ENCODE measurements at places on chromosomes 1 and 21.

DNA sequence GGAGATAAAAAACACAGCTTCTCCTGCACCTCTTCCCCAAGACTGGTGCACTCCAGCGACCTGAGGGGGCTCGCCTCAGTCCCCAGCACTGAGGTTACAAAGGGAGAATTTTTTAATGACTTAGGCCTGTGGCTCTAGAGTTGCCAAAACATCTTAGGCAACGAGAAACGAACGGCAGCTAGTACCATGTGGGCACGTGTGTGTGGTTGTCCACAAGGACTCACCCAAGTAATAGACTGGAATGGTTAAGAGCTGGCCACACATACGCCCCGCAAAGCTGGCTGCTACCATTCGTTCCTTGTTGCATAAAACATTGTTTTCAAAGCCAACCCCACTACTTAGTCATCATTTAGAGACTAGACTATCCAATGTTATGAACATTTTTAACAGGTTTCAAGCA is 26.9 kb downstream of the RIPK4 start:
- DNase-seq, result no peak

DNA sequence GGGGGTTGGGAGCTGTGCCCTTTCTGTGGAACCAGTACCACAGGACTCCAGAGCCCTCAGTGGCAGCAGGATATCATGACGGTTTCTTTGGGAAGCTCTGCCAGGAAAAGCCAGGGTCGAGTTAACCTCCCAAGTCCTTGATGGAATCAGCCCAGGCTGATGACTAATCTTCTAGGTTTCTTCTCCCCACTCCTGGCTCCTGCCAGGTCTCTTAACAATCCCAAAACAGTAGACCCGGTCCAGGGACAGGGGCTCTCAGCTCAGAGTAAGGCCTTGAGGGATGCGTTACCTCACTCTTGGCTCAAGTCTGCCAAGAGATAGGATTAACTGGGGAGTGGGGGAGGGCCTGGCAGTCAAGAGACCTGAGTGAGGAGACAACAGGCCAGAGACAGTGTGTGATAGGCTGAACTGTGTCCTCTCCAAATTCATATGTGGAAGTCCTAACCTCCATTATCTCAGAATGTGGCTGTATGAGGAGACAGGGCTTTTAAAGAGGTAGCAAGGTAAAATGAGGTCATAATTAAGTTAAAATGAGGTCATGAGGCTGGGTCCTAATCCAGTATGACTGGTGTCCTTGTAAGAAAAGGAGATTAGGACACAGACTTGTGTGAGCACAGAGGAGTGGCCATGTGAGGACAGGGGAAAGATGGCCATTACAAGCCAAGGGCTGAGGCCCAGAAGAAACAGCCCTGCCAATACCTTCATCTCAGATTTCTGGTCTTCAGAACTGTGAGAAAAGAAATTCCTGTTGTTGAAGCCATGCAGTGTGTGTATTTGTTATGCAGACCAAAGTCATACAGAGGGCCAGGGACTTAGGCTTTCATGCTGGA is 95.0 kb downstream of the BEND5 start:
- no peak for DNase-seq

DNA sequence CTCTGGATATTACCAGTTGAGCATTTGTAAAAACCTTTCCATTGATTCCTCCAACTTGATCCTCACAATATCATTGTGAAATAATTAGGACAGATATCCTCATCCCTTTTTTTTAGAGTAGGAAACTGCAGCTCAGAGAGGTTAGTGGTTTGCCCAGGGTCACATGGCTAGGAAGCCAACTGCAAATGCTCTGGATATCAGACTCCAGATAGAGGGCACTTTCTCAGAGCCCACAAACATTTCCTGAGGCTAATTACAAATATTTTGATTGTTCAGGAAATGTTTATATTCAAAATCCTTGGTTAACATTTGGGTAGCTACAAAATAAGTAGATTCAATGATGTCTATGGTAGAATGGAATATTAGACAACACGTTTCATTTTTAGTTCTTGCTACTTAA is 154.8 kb upstream of the DPYD start:
- no peak for DNase-seq

- DNase-seq, result peak; percentile 53
Measured at GRCh38 chr1:111989531-111990025, at the start of gene KCND3. TSS of gene KCND3 (minus strand) at chr1:111989668.

GRCh38 chr1:67732750-67733151 is 47.8 kb downstream of the GADD45A start:
- DNase-seq, result peak; percentile 49

- no peak for DNase-seq
Measured at GRCh38 chr1:236553370-236553769, 29.6 kb downstream of the LGALS8 start.

GRCh38 chr1:206117151-206117948 is at the start of gene AVPR1B:
TSS of gene AVPR1B (minus strand) at chr1:206117388. CDS start at chr1:206116890, 498 bp downstream.
- peak; percentile 48 for DNase-seq

DNA sequence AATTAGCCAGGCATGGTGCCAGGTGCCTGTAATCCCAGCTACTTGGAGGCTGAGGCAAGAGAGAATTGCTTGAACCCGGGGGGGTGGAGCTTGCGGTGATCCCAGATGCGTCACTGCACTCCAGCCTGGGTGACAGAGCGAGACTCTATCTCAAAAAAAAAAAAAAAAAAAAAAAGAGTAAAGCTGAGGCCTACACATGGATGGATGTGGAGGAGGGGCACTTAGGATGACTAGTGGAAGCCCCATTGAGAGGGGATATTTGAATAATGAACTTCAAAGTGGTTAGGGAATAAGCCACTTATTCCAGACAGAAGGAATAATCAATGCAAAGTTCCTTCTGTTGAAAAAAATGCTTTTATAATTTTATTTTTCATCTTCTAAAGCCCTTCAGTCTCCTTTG is 51.4 kb downstream of the PTBP2 start:
- no peak for DNase-seq

- no peak for DNase-seq
Measured at GRCh38 chr21:42199868-42200463, 19.0 kb upstream of the ABCG1 start.

GRCh38 chr1:107879346-107879745 is 85.6 kb downstream of the VAV3 start:
- no peak for DNase-seq

- no peak for DNase-seq
Measured at GRCh38 chr1:1262758-1263157, 10.9 kb downstream of the UBE2J2 start.

GRCh38 chr1:99229122-99229521 is 35.2 kb upstream of the PLPPR4 start:
- no peak for DNase-seq

DNA sequence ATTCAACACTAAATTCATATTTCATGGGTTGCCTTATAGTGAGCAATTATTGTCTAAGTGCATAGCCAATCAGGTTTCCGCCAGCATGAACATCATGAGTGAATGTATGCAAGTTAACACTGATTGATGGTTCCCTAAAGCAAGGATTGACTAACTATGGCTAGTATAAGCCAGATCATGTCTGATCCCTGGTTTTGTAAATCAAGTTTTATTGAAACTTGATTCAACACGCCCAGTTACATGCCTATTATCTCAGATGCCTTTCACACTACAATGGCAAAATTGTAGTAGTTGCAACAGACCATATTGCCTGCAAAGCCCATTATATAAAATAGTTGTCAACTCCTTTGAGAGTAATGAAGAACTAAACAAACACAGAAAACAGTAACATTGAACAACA is 1127.4 kb downstream of the NCAM2 start:
- no peak for DNase-seq

DNA sequence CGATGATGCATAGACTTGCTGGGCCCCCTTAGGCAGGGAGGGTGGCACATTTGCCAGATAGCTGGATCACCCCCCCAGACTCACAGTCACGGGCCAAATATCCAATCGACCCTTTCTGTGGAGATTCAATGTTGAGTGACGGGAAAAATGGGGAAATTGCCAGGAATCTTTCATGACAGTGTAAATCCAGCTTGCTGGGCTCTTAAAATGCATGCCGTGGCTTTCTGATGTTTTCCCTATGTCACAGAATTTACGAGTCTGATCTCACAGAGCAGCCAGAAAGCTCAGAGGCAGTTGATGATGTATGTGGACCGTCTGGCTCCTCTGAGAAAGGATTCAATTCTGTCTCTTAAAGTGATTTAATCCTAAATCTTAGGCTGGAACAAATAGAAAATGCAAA is 150.1 kb upstream of the ZNF644 start:
- no peak for DNase-seq

DNA sequence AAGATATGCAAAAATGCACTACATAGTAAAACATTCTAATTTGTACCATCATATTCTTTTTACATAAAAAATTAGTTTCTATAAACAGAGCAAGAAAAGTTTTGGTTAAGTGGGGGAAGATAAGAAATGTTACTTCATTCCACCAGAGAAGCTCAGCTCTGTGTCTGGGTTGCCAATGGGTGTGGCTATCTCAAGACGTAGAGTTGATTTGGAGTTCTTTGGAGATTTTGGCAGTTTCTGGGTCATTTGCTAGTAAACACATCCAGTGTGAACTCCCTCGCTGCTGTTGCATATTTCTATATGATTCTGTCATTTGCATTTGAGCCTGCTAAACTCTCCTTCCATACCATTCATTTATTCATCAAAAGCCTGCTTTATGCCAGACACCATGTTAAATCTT is 7.2 kb downstream of the RGL1 start:
- no peak for DNase-seq

DNA sequence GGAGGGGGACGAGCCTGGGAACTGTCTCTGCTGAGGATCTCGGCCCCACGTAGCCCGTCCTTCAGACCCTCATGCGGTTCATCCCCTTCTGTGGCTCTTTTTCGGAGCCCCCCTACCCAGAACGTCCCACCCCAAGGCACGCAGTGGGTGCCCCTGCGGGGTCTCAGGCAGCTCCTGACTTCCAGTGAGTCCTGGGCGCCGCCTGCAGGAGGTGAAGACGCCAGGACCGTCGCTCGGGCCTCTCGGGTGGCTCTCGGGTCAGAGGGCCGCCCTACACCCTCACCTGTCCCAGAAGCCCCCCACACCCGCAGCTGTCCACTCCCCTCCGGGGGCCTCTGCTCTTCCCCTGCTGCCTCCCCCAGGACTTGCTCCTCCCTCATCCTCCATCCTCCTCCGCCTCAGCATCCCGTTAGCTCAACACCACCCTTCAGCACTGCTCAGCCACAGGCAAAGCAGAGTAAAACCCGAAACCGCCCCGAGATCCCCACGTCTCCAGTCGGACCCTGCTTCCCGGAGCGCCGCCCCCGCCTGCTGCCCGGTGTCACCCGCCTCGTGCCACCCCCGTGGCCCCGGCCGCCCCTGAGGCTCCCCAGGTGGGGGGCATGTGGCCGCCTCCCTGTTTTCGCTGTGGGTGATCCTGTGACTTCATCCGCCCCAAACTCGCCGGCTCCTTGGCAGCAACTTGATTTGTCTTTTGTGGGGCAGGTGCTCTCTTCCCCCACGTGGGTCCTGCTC is 13.3 kb upstream of the POFUT2 start:
- peak; percentile 22 for DNase-seq

- peak; percentile 25 for DNase-seq
Measured at GRCh38 chr1:18901952-18902522, 318 bp downstream of the ALDH4A1 start.

DNA sequence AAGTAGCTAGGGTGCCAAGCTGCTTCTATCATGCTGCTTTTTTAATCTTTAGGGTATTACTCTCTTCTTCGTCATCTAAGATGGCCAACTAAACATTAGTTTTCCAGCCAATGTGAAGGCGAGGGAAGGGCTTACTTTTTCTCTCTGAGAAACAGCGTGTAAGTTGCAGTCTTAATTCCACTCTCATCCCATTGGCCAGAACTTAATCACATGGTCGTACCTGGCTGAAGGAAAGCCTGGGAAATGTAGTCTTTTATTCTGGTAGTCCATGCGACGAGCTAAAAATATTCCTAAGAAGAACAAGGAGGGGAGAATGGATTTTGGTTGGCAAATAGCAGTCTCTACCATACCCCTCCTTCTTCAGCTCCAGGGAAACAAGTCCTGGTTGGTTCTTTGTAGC is 21.5 kb downstream of the DNAJC6 start:
- no peak for DNase-seq

DNA sequence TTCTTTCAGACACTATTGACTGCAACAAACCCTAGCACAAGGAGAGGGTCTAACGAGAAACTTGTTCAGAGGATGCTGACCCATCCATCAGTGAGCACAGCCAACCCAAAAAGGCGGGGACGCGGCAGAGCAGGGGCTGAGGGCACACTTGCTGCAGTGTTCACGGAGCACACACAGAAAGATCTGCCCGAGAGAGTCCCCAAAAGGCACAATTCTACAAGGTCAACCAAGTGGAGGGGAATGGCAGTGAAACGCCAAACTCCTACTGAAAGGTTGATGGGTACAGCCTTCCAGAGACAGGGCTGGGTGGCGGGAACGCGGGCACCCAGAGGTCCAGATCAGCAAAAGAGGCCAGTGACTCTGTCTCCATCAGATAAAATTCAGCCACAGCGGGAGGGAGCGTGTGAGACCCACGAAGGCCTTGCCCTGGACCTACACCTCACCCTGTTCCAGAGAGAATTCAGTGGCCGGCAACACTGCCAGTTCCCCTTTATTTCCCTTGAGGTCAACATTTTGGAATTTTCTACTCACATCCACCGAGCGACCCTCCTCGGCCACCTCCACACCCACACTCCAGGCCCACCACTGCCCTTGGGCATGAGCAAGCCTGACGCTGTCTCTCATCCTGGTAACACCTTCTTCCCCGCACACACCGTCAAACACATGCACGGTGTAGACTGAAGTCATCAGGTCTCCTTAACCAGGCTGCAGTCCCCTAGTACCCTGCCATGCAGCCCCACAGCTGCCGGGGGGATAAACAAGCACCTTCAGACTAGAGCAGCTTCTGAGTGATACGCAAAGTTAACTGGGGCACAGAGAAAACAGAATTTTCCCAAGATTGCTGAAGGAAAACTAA is 5.5 kb downstream of the GNG4 start:
- DNase-seq, result no peak

DNA sequence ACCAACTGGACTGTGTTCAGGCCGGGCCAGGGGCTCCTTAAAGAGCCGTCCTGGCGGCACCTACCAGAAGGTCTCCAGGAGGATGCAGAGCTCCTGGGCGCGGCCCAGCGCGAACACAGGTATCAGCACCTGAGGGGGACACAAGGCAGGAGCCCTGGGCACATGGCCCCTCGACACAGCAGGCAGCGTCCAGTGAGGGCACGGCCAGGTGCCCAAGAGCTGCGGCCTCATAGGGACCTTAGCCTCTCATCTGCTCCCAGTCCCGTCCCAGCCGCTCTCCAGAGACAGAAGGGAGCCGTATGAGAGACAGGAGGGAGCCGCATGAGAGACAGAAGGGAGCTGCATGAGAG is 5.8 kb downstream of the PUSL1 start:
- no peak for DNase-seq

DNA sequence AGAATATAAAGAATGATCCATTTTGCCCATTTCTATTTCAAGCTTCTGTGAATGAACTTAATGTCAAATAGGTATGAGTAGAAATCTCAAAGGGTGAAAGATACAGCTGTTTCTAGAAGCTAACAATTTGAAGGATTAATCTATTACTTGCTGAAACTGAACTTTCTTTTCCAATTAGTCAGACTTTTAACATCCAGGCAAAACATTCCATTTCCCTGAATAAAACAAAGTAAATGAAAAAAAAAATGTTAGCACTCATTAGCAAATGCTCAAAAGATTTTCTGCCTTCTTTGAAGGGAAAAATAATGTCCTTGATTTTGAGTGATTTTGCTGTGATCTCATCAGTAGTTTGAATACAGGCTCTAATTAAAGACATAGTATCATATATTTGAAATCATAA is 447.6 kb upstream of the PRMT6 start:
- DNase-seq, result no peak

GRCh38 chr1:160607011-160607671 is 27.8 kb upstream of the CD84 start:
- DNase-seq, result no peak

- DNase-seq, result no peak
Measured at GRCh38 chr1:87154384-87154783, 174.3 kb upstream of the LMO4 start.
